ENCODE measurements at places on chromosomes 2 and 18.

GRCh38 chr2:75844651-75845050, 133.9 kb upstream of the GCFC2 start:
- DNase-seq: no peak

GRCh38 chr2:182503886-182504285, 77.0 kb upstream of the PDE1A start:
- no peak for DNase-seq

GRCh38 chr2:229511524-229511923, 202.8 kb downstream of the DNER start:
- DNase-seq: no peak

- no peak for DNase-seq
These were observed 30.7 kb upstream of the SCN1A start for GRCh38 chr2:166158546-166158945.

DNA sequence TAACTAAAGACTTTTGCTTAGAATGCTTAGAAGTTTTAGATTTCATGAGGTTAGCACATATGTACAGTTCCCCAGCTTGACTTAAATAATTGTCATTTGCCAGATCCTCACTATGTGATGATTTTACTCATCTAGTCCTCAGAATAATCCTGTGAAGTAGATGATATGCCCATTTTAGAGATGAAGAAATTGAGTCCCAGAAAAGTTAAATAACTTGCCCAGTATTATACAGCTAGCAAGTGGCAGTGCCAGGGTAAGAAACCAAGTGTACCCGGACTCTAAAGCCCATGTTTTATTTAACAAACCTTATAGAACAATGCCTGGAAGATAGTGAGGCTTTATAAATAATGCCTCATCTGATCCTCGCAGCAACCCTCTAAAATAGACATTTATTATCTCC, 28.3 kb downstream of the SPDYA start:
- no peak for DNase-seq

- no peak for DNase-seq
These were observed 287.3 kb upstream of the REV1 start for GRCh38 chr2:99776906-99777646.

- no peak for DNase-seq
These were observed 481.3 kb downstream of the PIK3C3 start for GRCh38 chr18:42436222-42436765.

GRCh38 chr2:8576525-8577167, 105.2 kb upstream of the ID2 start:
- no peak for DNase-seq

DNA sequence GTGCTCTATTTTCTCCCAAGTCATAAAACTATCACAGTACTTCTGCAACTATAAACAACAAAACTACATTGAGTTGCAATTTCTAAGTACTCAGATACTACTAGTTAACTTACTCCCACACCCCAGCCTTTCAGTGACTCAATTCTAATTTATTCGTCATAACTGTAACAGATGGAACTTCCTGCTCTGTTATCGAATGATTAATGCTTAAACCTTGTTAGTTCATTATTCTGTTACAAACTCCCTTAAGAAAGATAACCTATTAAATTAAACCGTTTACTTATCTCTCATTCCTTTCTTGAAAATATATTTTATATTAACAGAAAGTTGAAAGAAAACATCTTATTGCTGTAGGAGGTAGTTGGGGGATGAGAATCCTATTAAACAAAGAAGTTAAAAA, 17.0 kb downstream of the TNFAIP6 start:
- no peak for DNase-seq

GRCh38 chr2:28452534-28453081, 43.3 kb upstream of the PLB1 start:
- peak; percentile 58 for DNase-seq

- no peak for DNase-seq
These were observed 1228.3 kb upstream of the FAM98A start for GRCh38 chr2:34827398-34827797.

DNA sequence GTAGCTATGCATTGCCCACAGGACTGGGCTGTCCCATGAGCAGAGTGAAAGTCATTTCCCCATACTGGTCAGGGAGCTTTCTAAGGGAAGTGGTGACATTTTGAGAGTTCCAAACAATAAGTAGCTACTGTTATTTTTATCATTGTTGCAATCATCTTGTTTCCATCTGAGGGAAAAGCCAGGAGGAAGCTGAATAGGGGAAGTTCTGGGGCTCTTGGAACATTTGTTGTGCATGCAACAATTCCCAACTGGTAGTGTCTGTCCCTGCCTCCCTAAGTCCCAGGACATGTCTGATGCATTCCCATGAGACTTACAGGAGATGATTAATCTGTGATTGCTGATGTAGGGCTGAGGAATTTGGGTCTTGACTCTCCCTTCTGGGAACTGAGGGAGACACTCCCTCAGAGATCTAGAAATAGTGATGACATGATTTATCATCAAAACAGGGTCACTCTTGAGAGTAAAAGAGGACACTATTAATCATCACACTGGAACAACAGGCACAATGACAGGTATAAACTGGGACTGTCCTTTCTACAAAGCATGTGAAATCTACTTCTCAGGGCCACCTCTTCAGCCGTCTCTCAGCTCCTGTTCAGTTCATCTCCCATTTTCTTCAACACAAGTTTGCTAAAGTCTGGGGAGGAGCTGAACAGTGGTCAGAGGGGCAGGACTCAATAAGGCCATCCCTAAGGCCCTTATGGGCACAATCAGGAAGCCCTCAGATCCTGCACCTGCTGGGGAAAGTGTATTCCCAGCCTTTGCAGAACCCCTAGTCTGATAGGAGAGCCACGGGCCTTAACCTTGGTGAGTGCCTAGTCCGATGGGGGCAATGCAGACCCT, 28.0 kb upstream of the MARCO start:
- DNase-seq: no peak

GRCh38 chr2:174753038-174753633, 11.1 kb downstream of the CHRNA1 start:
- peak; percentile 29 for DNase-seq

DNA sequence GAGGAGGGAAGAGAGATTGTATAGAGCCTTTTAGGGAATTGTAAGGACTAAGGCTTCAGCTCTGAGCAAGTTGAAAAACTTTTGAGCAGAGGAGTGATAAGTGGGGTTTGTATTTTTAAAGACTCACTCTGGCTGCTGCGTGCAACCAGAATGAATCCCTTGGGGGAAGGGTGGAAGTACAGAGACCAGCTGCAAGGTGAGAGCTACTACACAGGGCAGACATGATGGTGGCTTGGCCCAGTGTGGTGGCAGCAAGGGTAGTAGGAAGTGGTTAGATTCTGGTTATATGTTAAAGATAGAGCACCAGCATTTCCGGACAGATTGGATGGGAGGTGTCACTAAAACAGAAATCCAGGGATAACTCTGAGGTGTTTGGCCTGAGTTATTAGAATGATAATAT, 10.1 kb upstream of the SESTD1 start:
- no peak for DNase-seq

- no peak for DNase-seq
These were observed 17.9 kb downstream of the PCARE start for GRCh38 chr2:29056452-29056851.

DNA sequence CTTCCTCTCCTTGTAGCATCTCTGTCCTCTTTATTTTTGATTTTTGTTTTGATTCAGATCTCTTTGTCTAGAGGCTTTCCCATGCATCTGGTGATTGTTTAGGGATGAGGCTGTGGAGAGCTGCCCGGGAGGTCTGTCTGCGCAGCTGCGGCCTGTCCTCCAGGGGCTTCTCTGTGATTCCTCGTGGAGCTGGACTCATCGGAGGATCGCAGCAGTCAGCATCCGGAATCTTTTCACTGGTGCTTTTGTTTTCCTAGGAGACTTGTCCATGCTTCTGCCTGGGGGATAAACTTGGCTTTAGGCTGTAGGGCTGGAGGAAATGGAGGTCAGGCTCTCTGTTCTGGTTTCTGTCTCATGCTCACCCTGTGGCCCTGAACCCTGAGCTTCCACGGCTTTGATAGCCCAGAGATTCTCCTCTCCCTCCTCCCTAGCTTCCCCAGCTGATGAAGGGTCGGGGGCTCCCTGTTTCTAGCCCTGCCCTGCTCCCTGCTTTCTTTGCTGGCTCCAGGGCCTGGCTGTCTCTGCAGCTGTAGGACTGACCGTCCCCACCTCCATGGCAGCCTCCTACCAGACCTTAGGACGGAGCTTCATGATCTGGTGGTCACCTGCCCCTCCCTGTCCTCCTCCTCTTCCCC, 35.5 kb downstream of the ZNF532 start:
- DNase-seq: no peak

GRCh38 chr2:88737385-88737784, 45.9 kb downstream of the RPIA start:
- DNase-seq: no peak

DNA sequence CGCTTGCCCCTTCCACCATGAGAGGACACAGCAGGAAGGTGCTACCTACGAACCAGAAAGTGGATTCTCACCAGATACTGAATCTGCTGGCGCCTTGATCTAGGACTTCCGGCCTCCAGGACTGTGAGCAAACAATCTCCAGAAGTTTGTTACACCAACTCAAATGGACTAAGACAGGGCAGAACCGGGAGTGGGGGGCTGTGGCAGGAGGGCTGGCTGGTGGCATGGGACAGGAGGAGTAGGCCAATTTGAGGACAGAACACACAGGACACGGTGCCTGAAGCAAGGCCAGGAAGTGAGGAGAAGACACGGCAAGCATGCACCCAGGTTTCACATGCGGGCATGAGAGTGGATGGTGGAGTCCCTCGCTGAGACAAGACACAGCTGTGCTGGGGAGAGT, 40.1 kb downstream of the CRACDL start:
- no peak for DNase-seq

DNA sequence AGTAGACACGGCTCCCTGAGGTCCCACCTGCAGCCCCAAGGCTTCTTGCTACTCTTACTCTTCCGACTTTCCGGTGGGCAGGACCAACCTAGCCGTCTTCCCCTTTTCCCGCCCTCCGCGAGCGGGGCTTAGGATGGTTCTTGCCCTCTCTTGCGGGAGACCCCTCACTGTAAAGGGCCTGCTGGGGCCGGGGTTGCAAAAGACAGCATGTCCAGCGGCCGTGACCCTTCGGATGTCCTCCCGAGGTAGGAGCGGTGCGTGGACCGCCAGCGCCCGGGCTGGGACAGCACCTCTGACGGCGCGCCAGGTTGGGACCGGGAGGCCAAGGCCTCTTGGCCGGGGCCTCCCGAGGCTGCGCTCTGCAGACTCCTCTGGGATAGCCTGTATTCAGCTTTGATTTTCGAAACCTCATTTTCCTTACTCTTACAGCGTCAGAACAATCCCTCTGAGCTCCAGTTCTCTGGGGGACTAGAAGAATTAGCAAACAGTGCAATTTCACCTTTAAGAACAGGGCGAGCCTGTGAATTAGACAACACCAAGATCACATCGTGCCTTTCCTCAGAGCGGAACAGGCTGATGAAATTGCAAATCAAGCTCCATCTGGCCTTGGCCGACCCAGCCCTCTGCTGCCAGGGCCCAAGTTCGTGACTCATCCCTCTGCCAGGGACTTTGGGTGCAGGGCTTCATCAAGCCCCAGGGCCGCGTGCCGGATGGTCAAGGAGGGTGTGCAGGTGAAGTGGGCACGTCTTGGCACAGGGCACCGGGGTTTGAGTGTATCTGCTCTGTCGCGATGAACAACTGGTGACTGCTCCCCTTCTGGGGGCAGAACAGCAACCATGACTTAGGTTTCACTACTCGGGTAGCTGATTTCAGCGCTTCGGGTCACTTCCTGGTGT, 777 bp downstream of the MOCOS start:
- no peak for DNase-seq

GRCh38 chr2:238670111-238670585, 177.7 kb upstream of the TWIST2 start:
- DNase-seq: no peak

- no peak for DNase-seq
These were observed 841.8 kb downstream of the SLC4A3 start for GRCh38 chr2:220469201-220469600.

GRCh38 chr2:227813229-227813561, 447 bp upstream of the CCL20 start:
- DNase-seq: no peak

GRCh38 chr2:84939426-84940087, 31.4 kb upstream of the KCMF1 start:
- peak; percentile 51 for DNase-seq

GRCh38 chr2:218187296-218188015, 20.7 kb upstream of the CXCR1 start:
- no peak for DNase-seq

DNA sequence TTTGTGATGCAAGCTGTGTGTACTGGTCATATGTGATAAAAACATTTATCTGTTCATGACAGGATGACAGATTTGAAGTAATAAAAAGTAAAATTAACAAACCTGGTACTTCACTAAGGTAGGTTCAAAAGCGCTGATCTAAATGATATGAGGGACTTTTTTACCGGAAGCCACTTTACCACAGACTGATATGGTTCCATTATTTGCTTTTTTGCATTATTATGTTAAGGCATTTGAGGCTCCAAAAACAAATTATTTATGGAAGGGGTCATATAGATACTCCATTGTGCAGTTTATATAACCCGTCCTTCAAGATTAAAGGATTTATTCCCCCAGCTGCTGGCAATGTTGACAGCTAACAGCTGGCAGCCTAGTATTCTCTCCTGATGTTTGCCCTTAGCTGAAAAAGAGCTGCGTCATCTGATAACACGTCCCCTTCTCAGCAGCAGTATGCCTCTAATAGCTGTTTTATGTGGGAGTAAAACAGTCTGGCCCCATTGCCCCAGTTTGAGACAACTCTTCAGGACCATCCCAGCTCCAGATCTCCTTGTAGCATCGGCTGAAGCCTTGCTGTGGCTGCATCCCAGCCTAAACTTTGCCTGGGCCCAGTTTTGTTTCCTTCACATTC, 84.8 kb upstream of the XIRP2 start:
- no peak for DNase-seq

- DNase-seq: no peak
These were observed 50.5 kb upstream of the CHMP1B start for GRCh38 chr18:11800566-11801334.

GRCh38 chr2:85222792-85223191, 89.6 kb downstream of the TCF7L1 start:
- no peak for DNase-seq

- no peak for DNase-seq
These were observed 284.6 kb upstream of the LRP1B start for GRCh38 chr2:142415461-142415860.

- DNase-seq: no peak
These were observed 724 bp downstream of the NMS start for GRCh38 chr2:100470898-100471514.

DNA sequence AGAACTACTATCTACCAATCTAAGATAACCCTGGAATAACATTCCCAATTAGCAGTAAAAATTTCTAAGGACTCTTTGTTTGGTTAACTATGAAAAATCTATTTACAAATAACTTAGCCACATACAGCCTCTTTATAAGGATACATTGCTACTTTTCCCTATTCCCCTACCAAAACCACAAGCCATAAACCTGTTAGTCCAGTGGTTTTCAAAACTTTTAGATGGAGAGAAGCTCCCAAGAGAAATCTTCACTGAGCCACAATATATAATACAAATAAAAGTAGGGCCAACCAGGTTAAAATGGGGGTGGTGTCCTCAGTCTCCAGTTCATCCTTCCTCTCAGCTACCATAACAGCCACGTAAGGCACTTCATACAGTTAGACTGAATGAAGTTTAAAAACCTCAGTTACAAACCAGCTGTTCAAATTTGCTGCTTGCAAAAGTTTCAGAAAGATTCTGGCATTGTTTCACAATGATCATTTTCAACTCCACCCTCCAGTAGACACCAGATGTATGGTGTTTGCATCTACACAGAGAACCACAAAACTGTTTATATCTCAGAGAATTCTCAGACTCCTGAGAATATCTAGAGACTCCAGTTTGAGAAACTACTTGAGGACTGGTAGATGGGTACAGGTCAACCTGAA, 26.0 kb downstream of the SOS1 start:
- DNase-seq: no peak

- DNase-seq: no peak
These were observed 22.5 kb downstream of the CCT7 start for GRCh38 chr2:73256618-73256922.
